ENCODE measurements at places on chromosomes 16 and 17. TPM values are rescaled to one million over a fixed set of nuclear protein-coding genes. Genes with fewer than 3 reads are reported as not detected.

EVPLL gene
- polyA plus RNA-seq, result not detected

RCVRN gene
- not detected for polyA plus RNA-seq

XAF1 gene
- polyA plus RNA-seq, result 0.03 TPM

OSGIN1 gene
- 4.8 TPM for polyA plus RNA-seq

PDE6G gene
- 4.4 TPM for polyA plus RNA-seq

KLHL10 gene
- polyA plus RNA-seq, result 0.03 TPM

BRIP1 gene
- 2.2 TPM for polyA plus RNA-seq

NAGS gene
- polyA plus RNA-seq, result 1.6 TPM

DNA sequence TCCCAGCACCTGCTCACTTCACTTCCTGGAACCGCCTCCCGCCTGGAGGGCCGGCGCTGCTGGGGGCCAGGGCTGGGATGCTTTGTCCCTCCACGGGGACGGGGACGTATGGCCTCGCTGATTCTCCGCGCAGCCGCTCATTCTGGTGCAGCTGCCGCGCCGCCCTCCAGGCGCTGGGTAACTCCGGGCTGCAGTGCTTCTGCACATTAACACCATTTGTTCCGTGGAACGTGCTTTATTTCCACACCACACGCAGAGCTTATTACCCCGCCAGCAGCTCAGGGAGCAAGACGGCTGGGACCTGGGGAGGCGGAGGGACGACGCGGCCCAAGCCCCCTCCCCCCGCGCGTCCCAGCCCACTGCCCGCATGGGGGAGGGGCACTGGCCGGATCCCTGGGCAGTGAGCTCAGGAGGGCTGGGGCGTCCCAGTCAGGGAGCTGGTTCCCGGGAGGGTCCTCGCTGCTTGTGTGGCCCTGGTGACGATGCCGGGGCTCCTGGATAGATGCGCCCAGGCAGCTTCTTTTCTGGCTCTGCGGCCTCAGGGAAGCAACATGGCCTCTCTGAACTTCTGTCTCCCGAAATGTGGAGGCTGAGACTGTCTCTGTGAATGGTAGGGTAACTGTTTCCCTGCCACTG, 45.4 kb upstream of the ACSF3 start:
- DNase-seq, result no peak
- H3K27ac ChIP-seq, result no peak overlapping the region

- H3K36me3 ChIP-seq, result no peaks in the 10 kb centered on the region
- peak; percentile 64 for DNase-seq
- H3K27me3 ChIP-seq, result no peaks in the 10 kb centered on the region
- no peaks in the 10 kb centered on the region for H3K4me1 ChIP-seq
These were observed 45.6 kb downstream of the SLC47A1 start for GRCh38 chr17:19579192-19579761.

DNA sequence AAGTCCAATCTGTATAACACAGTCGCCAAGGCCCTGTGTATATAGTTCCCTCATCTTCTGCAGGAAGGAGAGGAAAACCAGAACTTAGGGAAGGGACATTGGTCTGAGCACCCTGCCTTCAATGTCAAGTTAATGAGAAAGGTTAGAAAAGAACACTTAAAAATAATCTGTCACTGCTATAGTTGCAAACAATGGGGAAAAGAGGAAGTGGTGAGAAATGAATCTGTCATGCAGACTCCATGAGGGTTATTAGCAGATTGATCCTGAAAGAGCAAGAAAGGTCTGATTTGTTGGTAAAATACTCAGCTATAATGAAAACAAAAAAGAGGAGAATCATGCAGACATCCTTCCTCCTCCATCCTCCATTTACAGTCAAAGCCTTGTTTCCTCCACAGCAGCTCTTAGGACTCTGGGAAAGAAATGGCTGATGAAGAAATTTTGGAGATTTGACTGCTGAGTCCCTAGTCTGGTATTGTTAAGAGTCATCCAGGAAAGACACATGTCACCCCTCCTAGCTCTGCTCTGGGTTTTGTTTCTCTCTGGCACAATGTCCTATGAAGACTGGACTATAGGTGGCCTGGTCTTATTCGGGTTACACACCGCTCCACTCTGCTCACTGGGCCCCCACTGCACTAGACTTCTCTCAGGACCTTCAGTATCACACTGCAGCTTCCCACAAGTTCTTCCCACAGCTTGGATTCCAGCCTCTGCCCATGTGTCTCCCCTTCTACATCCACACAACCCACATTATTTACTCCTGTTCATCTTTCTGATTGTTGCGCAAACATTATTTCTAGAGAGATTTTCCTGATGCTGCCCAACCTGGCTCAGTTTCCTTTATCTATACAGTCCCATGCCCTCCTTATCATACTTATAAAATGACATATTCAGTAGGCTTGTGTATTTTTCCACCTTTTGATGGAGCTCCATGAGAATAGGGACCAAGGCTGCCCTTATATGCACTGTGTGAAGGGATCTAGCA, 56.5 kb upstream of the XYLT1 start:
- no peak for DNase-seq
- H3K36me3 ChIP-seq, result no peaks in the 10 kb centered on the region
- no peaks in the 10 kb centered on the region for H3K27me3 ChIP-seq
- H3K4me1 ChIP-seq, result no peaks in the 10 kb centered on the region
- H3K4me3 ChIP-seq, result no peak overlapping the region
- no peak overlapping the region for H3K27ac ChIP-seq

GRCh38 chr16:65919145-65919985, 447.1 kb upstream of the CDH5 start:
- no peaks in the 10 kb centered on the region for H3K36me3 ChIP-seq
- no peak overlapping the region for H3K27ac ChIP-seq
- DNase-seq, result no peak
- H3K4me1 ChIP-seq, result no peaks in the 10 kb centered on the region

- no peak overlapping the region for H3K4me3 ChIP-seq
- DNase-seq, result peak; percentile 69
- H3K36me3 ChIP-seq, result no peaks in the 10 kb centered on the region
- H3K4me1 ChIP-seq, result peaks cover 47% of the 10 kb centered on the region
- H3K27me3 ChIP-seq, result no peaks in the 10 kb centered on the region
- peak overlapping the region; percentile 97 for H3K27ac ChIP-seq
These were observed 11.0 kb downstream of the CYB561 start for GRCh38 chr17:63434951-63435571.

DNA sequence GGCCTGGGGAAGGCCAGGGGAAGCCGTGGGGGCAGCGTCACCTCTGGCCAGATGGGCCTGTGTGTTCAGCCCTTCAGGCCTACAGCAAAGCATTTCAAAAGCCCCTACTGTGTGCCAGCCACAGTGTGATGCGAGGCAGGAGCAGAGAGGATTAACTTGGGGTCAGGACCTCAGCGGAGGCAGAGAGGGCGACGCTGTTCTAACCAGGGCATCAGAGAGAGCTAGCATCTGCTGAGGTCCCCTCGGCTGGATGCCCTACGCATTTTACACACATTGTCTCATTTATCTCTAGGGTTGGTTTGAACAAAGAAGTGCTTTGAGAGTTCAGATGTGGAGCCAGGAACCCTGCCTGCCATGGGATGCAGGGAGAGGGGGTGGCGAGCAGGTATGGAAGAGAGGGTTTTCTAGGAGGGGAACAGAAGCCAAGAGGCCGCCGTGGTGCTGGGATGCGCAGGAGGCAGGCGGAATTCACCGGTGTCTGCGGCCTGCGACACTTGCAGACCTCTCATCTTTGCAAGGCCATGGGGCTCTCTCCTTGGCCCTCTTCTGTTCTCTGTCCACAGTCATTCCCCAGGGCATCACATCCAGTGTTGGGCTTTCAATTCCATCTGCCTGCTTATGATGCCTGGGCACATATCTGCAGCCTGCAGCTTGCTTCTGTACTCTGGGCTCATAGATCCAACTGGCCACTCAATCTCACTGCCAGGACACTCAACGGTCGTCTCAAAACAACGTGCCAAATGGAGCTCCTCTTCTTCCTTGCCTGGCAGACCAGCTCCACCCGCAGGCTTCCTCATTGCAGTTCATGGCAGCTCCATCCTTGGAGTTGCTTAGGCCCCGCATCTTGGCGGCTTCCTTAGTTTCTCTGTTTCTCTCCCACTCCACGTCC, 8.1 kb upstream of the NKD1 start:
- peaks cover 7% of the 10 kb centered on the region for H3K27me3 ChIP-seq
- no peaks in the 10 kb centered on the region for H3K36me3 ChIP-seq
- no peak overlapping the region for H3K4me3 ChIP-seq
- no peak overlapping the region for H3K27ac ChIP-seq
- H3K4me1 ChIP-seq, result peaks cover 10% of the 10 kb centered on the region

DNA sequence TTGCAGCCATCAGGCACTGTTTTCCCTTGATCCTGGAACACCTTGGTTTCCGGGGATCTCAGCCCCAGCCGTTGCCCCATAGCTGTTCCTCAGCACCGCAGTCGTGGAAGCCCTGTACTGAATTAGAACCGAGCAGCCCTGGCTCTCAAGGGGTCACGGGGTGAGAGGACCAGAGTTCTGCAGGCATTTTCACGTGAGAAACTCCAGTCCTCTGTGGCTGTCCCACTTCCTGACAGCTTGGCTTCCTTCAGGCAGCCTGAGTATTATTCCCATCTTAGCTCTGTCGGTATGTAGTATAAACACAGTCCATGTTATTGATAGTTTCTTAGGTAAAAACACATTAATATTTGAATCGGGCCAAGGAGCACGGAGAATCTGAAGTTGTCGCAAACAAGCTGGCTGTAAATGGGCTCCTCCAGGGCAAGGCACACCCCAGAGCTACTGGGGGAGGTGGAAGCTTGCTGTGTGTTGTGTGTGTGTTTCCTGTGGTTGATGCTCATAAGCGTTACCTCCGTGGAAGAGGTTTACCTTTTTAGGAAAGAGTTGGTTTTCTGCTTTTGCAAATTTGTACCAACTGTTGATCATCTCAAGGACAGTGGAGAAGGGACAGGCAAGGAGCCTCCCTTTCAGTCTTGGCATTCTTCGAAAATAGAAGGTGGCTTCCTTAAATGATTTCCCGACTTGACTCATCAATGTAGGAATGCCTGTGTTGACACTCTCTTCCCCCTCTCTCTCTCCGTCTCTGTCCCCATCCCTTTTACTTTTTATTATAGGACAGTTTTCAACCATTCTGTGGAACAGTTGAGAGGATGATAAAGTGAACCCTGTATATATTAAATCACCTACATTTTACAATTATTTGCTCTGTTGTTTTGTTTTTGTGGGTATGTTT, 208.9 kb upstream of the CHMP6 start:
- peaks cover 3% of the 10 kb centered on the region for H3K36me3 ChIP-seq
- H3K4me3 ChIP-seq, result no peak overlapping the region
- H3K27ac ChIP-seq, result peak overlapping the region; percentile 18
- H3K27me3 ChIP-seq, result no peaks in the 10 kb centered on the region
- peaks cover 12% of the 10 kb centered on the region for H3K4me1 ChIP-seq
- DNase-seq, result no peak

DNA sequence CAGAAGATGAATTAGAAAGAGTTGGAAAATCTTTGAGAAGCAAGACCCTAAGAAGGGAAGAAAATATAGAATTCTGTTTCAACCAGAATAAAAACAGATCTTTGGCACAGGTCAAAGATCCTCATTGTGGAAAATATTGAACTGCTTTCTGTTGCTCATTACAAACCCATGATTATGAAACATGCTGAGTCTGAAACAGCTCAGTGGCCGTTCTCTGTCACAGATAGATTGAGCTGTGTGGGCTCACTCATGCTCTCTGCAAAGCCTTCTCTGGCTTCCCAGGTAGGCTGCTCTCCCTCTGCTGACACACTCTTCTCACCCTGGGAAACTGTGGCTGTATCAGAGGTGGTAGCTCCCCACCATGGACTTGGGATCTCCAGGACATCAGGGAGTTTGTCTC, 3.4 kb upstream of the KRT38 start:
- no peaks in the 10 kb centered on the region for H3K4me1 ChIP-seq
- no peaks in the 10 kb centered on the region for H3K27me3 ChIP-seq
- H3K36me3 ChIP-seq, result no peaks in the 10 kb centered on the region
- H3K27ac ChIP-seq, result no peak overlapping the region
- DNase-seq, result no peak

DNA sequence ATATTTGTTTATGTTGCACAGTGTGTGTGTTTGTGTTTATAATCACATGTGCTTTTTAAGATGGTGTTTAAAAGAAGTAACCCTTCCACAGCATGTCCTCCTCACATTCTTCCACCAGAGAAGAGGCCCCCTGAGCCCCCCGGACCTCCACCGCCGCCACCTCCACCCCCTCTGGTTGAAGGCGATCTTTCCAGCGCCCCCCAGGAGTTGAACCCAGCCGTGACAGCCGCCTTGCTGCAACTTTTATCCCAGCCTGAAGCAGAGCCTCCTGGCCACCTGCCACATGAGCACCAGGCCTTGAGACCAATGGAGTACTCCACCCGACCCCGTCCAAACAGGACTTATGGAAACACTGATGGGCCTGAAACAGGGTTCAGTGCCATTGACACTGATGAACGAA, 69.2 kb downstream of the CDK12 start:
- no peak for DNase-seq
- H3K4me1 ChIP-seq, result no peaks in the 10 kb centered on the region
- peaks cover 71% of the 10 kb centered on the region for H3K36me3 ChIP-seq

DNA sequence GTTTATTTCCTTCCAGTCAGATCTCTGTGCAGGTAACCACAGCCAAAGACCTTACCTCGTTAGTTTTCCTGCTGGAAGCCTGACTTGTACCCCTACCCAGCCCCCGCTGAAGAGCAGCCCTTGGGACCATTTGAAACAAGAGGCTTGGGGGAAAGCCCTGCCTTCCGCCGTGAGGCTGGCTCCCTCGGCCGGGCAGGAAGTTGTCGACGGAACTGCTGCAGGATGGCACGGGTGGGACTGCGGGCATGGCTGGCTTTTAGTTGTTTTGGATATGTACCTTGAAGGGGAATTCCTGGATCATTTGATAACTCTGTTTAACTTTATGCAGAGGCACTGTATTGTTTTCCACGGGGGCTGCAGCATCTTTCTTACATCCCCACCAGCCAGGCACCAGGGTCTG, 49.0 kb upstream of the ENDOV start:
- H3K36me3 ChIP-seq, result peaks cover 92% of the 10 kb centered on the region
- no peaks in the 10 kb centered on the region for H3K27me3 ChIP-seq
- no peaks in the 10 kb centered on the region for H3K4me1 ChIP-seq
- DNase-seq, result no peak
- H3K4me3 ChIP-seq, result no peak overlapping the region

DNA sequence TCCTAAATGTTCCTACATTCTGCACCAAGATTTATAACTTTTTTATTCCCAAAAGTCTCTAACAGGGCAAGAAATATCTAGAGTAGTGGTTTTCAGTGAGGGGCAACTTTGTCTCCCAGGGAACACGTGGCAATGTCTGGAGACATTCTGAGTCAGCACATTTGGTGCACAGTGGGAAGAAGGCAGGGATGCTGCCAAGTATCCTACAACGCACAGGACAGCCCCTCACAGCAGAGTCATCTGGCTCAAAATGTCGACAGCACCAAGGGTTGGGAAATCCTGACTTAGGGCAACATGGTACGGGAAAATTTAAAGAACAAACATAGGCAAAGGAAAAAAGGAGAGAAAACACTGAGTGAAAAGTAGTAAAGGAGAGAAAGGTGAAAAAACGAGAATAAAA, 61.8 kb downstream of the SMG6 start:
- H3K4me3 ChIP-seq, result no peak overlapping the region
- peaks cover 7% of the 10 kb centered on the region for H3K4me1 ChIP-seq
- DNase-seq, result no peak
- peaks cover 17% of the 10 kb centered on the region for H3K36me3 ChIP-seq

DNA sequence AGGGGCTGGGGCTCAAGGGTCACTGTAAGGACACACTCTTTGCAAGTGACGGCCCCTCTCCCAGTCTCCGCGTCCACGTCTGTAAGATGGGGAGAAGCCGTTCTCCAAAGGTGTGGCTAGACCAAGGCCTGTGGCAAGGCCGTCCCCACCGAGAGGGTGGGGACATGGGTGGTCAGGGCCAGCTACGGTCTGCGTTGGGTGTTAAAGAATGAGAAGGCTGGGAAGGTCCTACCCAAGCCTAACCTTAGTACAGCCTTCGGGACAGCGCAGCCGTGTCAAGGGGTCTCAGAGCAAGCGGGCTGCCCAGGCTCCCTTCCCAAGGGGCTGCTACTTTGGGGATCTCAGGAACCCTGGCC, 1.9 kb downstream of the C1QTNF8 start:
- H3K4me3 ChIP-seq, result no peak overlapping the region
- no peak for DNase-seq
